ENCODE measurements at places on chromosomes 1 and 21.

DNA sequence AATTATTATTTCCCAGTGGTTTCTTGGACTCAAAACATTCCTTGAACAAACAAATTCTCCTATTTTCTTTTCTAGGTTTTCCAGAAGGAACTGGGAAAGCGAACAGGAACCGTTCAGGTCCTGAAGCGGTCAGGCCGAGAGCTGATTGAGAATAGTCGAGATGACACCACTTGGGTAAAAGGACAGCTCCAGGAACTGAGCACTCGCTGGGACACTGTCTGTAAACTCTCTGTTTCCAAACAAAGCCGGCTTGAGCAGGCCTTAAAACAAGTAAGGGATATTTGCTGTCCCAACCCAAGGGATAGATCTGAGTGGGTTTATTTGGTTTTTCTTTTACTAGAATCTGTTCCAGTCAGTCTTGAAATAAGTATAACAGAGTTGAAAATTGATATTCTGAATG is 39.4 kb upstream of the BMP8A start:
- no peak for DNase-seq

- DNase-seq, result no peak
These were observed 90.0 kb downstream of the TYW3 start for GRCh38 chr1:74822851-74823401.

- no peak for DNase-seq
These were observed 39.4 kb upstream of the CAMK1G start for GRCh38 chr1:209544098-209544497.

- DNase-seq, result peak; percentile 26
These were observed 681 bp downstream of the B4GALT2 start for GRCh38 chr1:43979528-43980254.

DNA sequence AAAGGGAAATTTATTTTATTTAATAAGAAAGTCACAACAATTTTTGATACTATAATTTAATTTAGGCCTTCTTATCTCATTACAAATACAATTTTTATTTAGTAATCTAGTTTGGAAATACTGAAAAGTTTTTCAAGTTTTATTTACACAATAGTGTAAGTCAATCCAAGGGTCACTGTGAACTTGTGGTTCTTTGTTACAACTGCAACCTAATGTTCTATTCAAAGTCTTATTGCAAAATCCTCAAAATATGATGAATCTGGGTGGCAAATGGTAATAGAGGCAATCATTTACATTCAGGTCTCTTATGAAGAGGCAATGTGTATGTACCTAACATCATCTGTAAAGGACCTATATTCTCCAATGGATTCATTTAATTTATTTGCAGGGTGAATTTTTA is 421.2 kb downstream of the DPYD start:
- no peak for DNase-seq

- DNase-seq, result no peak
These were observed 2.0 kb downstream of the RCC1 start for GRCh38 chr1:28507646-28508434.

- DNase-seq, result no peak
These were observed 2.4 kb upstream of the PTGFRN start for GRCh38 chr1:116907351-116907750.

DNA sequence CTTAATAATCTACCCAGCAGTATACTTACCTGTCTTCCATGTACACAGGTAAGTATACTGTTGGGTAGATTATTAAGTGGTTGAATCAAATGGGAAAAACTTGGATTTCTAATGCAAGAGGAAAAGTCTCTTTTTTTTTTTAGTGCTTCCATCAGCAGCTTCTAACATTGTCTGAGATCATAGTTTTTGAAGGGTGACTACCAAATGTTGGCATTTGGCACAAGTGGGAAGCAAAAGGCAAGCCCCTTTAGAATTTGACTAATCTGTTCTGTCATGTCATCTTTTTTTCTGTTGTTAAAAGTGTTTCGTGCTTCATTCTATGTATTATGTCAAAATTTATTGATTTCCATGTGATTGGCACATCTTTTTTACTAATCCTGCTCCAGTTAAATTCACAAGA is 547 bp downstream of the FMO1 start:
- DNase-seq, result no peak

- DNase-seq, result no peak
These were observed 23.9 kb downstream of the CNIH3 start for GRCh38 chr1:224640018-224640417.

DNA sequence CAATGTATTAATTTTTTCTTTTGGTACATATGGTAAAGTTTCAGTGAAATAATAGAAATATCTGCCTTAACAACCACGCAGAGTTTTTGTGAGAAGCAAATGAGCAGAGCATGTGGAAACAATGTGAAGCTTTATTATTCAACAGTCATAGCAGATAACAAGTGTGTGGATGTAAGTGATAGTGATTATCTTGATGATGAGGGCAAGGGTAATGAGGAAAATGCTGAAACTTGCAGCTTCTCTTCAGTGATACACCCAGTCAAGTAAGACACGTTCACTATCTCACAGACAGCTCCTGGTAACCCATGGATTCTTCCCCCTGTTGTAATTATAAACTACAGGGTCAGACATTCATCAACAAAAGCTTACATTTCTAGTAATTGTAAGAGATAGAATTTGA is 14.6 kb upstream of the OR2L5 start:
- DNase-seq, result no peak
